ENCODE measurements at places on chromosomes 1 and 21.

DNA sequence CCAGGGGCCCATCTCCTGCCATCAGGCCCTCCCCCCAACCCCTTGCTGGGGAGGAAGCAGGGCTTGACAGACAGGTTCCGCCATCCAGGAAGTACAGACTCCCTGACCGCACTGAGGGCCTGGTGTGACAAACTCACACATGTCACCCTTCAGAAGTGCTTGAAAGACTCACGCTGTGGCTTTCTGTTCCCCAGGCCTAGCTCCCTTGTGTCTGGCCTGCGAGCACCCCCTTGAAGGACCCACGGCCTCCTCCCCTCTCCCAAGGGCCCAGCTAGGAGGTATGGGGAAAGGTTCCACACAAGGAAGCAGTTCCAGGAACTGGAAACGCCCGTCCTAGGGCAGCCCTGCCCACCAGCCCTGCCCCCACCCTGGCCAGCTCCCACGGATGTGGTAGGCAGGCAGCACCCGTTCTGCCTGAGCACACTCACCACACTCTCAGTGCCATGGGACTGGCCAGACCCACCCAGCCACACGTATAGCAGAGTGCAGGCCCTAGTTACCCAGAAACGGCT, 26.7 kb downstream of the SLC2A1 start:
- DNase-seq: peak; percentile 92

DNA sequence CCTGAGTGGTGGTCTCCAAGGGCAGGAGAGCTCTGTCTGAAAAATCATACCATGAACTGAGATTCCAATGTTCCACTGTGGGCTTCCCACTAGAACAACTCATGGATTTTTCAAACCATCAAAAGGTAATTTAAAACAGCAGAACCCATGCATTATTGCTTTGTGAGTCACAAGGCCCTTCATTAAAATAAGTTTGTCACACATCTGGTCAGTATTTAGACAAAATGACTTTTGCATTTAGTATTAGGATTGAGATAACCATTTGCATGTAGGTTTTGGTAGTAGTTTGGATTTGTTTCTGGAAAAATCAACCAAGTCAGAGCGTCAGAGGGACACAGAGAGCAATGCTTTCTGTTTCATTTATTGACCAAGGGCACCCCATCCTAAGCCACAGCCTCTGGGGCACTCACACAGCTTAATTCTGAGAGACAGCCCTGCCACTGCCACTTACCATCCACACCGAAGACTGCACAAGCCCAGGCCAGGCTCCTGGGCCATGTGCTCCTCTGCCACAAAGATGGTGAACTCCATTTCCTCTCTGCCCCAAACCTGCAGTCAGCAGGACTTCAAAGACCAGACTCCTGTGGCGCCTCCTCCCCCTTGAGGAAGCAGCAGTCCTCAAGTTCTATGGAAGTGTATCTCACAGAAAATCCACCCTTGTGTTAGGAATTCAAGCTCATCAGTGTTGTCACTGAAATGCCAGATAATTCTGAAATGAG, 132.6 kb upstream of the DUSP10 start:
- no peak for DNase-seq

GRCh38 chr1:225860107-225860506, 22.1 kb downstream of the TMEM63A start:
- no peak for DNase-seq

DNA sequence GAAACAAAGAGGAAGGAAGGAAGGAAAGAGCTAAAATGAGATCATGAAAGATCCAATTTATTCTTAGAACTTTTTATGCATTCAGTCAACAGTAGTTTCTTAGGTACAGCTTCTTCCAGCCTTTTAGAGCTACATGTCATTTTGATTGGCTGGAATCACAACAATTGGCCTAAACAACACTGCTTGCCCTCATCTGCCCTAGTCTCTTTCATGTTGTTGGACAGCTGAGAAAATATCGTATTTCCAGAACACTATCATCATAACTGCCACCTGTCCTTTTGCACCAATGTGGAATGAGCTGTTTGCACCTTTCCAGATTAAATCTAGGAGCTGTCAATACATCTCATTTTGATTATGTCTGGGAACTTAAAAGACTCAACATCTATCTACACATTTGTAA, 161.7 kb downstream of the TGFBR3 start:
- no peak for DNase-seq

DNA sequence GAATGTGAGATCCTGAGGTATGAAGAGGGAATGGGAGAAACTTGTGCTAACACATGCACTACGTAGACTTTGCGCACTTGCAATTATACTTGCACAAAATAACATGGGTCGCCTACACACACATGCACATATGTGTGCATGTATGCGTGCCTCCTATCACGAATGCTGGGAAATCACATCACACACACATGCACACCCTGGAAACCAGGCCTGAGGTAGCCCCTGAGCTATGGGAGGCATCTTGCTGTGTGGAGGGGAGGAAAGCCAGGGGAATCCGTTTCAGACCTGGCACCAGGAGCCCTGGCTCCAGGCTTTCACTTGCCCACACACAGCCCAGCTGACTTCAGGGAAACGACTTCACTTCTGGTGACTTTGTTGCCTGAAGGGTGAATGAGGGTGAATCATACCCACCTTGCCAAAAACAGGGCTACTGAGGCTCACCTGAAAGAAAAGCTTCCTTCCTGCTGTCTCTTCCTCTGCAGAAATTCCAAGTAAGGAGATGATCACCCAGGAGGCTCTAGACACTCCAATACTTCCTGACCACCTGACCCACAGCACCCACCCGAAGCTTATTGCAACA, 136.0 kb upstream of the NGF start:
- DNase-seq: no peak

DNA sequence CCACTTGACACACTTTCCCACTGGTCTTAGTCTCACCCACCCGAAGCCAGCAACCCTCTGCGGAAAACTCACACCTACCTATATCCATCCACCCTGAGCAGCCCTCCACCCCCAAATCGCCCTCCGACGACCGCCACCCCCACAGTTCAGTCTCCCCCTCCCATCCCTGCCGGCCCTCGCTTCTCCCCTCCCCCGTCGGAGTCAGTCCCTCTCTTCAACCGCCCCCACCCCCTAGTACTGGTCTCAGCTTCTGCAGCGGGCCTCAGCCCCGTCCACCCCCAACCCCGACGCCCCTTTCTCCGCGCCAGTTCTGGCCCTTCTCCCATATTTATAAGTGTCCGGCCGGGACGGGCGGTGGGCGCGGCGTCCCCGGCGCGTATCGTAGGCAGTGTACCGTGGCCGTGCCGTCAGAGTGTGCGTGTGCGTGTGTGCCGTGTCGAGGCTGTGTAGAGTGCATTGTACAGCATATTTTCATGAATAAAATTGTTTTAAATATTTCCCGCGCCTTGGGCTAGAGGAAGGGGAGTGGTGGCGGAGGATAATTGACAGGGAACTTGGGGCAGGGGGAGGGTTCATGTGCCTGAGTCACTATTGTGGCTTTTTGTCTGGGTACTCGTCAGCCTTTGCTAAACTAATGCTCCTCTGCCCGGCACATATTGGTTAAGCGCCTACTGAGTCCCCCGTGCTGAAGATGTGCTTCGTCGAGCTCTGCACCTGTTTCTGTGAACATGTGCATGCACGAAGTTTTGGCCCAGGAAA, 22.0 kb downstream of the FOXO6 start:
- DNase-seq: no peak

Data from GM13976 (cell line).